ENCODE measurements at places on chromosomes 4 and X.

DNA sequence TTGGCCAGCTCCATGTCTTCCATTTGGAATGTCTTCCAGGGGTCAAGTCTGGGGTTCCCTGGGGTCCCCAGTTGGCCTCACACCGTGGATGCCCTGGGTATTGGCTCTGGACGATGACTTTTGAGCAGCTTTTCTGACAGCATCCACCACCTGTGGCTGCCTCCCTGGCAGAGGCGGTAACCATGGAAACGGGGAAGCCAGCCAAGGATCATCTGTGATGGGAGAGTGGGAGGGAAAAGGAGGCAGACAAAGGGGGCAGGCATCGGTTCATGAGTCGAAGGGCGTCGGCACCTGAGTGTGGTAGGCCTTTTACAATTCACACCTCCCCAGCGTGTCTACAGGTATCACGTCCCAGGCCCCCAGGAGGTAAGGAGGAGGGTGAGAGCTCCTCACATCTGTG is 152.2 kb downstream of the ASMT start:
- DNase-seq: no peak

GRCh38 chr4:113116414-113117357 is 67.2 kb downstream of the ANK2 start:
- DNase-seq: no peak

- no peak for DNase-seq
Observed at GRCh38 chr4:48862661-48863060, 31.8 kb downstream of the OCIAD1 start.

GRCh38 chrX:153827016-153827415 is 3.3 kb downstream of the PDZD4 start:
- DNase-seq: no peak

- DNase-seq: no peak
Observed at GRCh38 chrX:24215272-24215671, 65.7 kb downstream of the ZFX start.

DNA sequence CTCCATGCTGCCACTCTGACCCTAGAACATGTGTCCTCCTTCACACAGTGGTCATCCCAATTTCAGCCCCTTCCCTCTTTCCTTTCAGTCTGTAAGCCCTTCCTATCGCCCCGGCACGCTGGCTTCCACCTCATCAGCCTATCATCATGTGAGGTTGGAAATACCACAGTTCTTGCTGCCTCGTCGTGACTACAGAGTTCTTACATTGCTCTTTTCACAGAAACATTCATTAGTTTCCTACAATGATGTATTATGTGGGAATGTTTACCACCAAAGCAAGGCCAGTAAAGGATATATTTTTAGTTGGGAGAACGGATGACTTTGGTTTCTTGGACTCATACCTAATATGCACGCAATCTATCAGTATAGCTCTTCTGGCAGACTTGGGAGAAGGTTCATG is 169.5 kb upstream of the BOD1L1 start:
- no peak for DNase-seq

- DNase-seq: no peak
Observed at GRCh38 chr4:188246488-188246887, 107.2 kb downstream of the TRIML1 start.

- no peak for DNase-seq
Observed at GRCh38 chr4:89997171-89997704, 102.6 kb downstream of the MMRN1 start.

GRCh38 chr4:76651616-76652015 is 216.6 kb downstream of the SHROOM3 start:
- no peak for DNase-seq
